NCI-H187 (cell line): ENCODE measurements at places on chromosomes 2 and 18.

DNA sequence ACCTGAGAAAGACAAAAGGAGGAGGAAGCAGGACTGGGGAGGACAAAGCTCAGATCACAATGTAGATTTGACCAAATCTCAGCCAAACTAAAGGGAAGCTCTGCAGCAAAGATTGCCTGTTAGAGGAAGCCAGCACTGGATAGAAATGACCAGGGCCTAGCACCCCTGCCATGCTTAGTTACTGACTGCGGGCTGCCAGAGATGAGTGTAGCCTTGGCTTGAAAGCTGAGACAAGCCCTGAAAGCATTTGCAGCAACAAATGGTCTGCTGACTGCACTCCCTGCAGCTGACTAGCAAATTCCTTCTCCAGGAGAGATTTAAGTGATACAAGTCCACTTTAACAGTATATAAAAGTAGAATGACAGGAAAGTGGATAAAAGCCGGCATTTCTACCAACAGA, 140.9 kb upstream of the CRIM1 start:
- no peak for DNase-seq

- no peak for DNase-seq
Observed at GRCh38 chr2:11962707-11963328, 216.4 kb downstream of the LPIN1 start.

DNA sequence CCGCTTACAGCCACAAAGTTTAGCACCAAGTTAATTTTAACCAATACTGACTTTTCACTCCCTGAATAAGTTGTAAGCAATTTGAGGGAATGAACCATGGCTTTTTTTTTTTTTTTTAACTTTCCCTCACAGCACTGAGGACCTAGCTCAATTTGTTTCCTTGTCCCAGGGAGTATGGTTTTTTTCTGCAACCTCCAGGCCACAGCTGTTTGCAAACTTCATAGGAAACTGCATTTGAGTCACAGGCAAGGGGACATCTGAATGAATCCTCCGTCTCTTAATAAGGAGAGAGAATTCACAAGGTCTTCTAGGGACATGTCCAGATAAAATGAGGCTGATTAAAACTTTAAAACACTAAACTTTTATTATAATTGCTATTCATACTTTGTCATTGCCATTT, 181.5 kb downstream of the GFPT1 start:
- DNase-seq: no peak

- DNase-seq: no peak
Observed at GRCh38 chr2:96618596-96619283, 19.4 kb downstream of the KANSL3 start.
